ENCODE measurements at places on chromosomes 2 and 18. TPM values are rescaled to one million over a fixed set of nuclear protein-coding genes. Genes with fewer than 3 reads are reported as not detected.

Gene GPR45
- not detected for total RNA-seq

- DNase-seq, result no peak
Measured at GRCh38 chr2:102826904-102827303, 65.1 kb downstream of the TMEM182 start.

GRCh38 chr2:31020713-31021112 lies 117.5 kb downstream of the GALNT14 start:
- DNase-seq, result no peak

- DNase-seq, result no peak
Measured at GRCh38 chr2:213818436-213818835, 534.2 kb downstream of the SPAG16 start.

Gene DSC3
- total RNA-seq, result 2.0 TPM

DNA sequence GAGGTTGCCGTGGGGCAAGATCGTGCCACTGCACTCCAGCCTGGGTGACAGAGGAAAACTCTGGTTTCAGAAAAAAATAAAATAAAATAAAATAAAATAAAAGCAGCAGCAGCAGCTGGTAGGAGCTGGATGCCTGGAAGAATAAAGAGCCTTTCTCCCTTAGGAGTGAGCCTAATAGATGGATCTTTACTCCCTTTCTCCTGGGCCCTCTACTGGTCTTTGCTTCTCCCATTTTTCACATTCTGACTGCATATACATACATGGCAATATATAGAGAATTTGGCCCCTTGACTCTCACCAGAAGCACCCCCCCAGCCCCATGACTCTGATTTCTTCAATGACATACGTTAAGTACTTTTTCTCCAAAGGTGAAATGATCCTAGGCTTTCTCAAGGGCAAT lies 9.8 kb upstream of the MALT1 start:
- no peak for DNase-seq

- DNase-seq, result no peak
Measured at GRCh38 chr2:105783151-105783738, 38.5 kb downstream of the NCK2 start.

DNA sequence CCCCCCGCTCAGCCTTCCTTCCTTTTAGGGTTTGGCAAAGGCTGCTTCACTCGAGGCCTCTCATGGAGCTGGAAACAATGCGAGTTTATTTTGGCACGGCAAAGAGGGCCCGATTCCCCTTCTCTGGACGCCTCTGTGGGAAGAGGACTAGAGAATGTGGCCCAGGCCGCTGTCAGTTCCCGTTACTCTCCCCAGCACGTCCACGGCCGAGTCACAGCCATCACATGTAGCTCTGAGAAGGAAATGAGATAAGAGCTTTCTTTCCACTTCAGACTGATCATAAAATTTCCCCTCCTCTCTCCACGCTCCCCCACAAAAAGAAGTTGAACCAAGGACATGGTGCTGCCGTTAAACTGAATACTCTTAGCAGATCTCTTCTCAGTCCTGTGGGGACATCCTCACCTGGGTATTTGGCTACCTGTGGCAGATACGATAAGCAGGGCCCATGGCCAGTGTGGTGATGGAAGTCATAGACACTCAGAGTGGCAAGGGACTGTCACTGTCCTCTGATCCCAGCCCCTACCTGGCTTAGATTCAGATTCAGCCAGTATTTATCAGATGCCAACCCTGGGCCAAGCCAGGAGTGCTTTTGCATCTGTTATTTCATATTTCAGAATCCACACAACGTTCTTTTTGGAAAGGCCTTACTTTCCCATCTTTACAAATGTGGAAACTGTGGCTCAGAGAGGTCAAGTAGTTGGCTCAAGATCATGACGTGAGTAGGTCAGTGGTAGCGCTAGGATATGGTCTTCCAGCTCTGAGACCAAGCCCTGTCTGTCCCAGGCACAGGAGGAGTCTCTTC lies 101.2 kb downstream of the MCFD2 start:
- DNase-seq, result peak; percentile 41

Gene OBSL1
- 20.6 TPM for total RNA-seq

- DNase-seq, result no peak
Measured at GRCh38 chr2:159010963-159011362, 42.5 kb downstream of the TANC1 start.

DNA sequence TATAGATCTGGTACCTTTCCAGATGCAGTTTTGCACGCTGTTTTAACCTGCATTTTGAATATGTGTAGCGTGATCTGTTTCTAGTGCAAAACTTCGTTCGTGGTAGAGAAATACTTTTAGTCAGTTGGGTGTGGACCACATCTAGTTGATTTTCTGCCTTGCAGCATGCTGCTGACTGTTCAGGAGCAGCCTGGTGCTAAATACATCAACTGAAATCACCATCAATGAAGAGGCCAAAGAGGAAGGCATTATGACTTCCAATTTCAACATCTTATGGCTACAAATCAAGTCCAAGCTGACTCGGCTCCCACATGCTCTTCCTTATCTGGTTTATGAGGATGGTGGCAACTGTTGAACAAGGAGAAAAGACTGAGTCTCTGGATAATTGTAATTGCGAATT lies 298.5 kb downstream of the ZNF521 start:
- no peak for DNase-seq

- no peak for DNase-seq
Measured at GRCh38 chr2:133588144-133588543, 19.9 kb upstream of the NCKAP5 start.

GRCh38 chr2:47225061-47225783 lies 70.1 kb upstream of the STPG4 start:
- DNase-seq, result peak; percentile 74

GRCh38 chr2:153828335-153828734 lies 43.4 kb upstream of the GALNT13 start:
- DNase-seq, result no peak

Gene KATNAL2
- 1.6 TPM for total RNA-seq

Gene SERPINB12
- total RNA-seq, result not detected

Measured in glomerular endothelial cell (primary cell).